ENCODE measurements at places on chromosomes 6 and 20. TPM values are rescaled to one million over a fixed set of nuclear protein-coding genes. Genes with fewer than 3 reads are reported as not detected.

Gene SPATS1
- total RNA-seq: not detected

- DNase-seq: no peak
Observed at GRCh38 chr20:9255171-9255570, 186.3 kb downstream of the PLCB4 start.

DNA sequence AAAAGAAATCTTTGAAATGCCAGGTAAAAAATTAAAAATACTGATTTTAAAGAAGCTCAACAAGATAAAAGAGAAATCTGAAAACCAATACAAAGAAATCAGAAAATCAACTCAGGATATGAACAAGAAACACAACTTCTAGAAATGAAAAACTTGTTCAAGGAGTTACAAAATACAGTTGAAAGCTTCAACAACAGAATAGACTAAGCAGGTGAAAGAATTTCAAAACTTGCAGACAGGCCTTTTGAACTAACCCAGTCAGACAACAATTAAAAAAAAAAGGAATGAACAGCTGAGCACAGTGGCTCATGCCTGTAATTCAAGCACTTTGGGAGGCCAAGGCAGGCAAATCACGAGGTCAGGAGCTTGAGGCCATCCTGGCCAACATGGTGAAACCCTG lies 57.8 kb downstream of the PDSS2 start:
- no peak for DNase-seq

DNA sequence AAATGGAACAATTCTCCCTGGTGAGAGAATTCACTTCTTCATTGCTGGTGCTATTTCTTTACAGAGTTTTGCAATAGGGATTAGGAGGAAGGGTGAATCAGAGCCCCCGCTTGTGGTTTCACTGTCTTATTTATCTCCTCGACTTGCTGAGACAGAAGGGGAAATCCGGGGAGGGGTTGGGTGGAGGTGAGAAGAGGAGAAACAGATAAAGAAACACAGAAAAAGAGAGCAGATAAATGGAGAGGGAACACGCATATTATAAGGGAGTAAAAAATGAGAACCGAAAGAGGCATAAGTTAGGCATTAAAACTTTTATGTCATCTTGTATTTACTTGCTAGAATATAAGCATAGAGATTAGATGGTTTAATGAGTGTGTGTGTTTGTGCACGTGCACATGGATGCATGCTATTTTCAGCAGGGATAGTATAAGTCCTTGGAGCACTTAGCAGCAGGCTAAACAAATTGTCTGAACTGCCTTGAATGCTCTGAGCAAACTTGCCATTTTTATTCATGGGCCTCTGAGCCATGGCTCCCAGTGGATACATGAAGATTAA lies 105.0 kb downstream of the OLIG3 start:
- no peak for DNase-seq

- peak; percentile 81 for DNase-seq
Observed at GRCh38 chr6:110529355-110529754, 52.9 kb upstream of the SLC22A16 start.

DNA sequence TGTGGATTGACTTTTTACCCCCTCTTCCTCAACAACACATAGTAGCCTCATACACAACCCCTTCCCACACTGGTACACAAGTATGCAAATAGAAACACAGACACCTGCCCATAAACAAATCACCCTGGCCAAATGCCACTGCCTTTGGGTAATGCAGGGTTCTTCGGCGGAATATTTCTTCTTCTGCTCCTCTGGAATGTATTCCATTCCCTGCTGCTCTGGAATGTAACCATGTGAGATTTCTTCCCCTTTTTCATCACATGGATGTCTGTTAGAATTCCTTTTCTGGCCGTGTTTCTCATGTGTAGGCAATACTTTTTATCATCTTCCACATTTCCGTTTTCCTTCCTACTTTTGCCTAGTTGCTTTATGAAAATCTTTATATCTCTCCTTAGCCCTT lies 76.1 kb upstream of the TPD52L1 start:
- DNase-seq: no peak

Data from HFFc6 (cell line).